ENCODE measurements at places on chromosomes 5 and 9.

DNA sequence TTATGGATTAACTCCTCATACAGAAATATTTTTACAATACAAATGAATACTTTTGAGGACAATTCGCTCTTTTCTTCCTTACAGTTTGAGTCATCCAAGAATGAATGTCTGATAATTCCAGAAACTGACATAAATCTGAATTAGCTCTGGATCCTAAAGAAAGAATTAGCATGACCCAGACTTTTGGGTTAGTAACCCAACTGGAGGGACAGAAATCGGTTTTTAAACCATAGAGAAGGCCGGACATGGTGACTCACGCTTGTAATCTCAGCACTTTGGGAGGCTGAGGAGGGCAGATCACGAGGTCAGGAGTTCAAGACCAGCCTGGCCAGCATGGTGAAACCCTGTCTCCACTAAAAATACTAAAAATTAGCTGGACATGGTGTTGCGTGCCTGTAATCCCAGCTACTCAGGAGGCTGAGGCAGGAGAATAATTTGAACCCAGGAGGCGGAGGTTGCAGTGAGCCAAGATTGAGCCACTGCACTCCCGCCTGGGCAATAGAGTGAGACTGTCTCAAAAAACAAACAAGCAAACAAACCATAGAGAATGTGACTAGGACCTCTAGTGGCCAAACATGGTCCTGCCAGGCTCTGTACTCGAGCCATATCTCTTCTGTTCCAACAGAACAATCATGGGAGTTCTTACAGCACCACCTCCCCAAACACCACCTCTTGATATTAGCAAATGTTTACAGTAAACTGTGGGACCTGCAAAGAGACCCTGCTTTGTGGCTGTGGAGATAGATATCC, 44.8 kb downstream of the LURAP1L start:
- peak; percentile 61 for DNase-seq

- no peak for DNase-seq
Observed at GRCh38 chr5:141692533-141692888, 10.5 kb upstream of the ARAP3 start.

DNA sequence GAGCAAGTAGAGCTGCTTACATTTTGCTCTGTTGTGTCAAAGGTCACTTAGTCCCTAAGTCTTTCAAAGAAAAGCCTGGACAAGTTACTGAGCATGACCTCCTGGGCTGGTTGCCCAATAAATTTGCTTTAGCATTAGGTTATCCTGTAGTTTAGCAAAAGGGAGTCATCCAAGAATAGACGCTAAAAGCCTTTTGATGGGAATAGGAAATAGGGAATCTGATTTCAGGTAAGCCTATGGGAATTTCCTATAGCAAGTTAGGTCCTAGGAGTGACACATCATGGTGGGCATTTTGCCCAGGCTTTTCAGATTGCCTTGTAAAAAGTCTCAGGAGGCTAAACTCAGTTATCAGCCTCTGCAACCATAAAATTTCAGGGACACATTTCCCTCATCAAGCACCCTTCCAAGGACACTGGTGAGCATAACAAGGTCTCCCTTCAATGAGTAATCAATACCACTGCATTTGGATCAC, 67.6 kb upstream of the RANBP3L start:
- no peak for DNase-seq

GRCh38 chr5:37310360-37310759, 60.5 kb downstream of the NUP155 start:
- no peak for DNase-seq

GRCh38 chr9:16616686-16617085, 253.8 kb downstream of the BNC2 start:
- no peak for DNase-seq

DNA sequence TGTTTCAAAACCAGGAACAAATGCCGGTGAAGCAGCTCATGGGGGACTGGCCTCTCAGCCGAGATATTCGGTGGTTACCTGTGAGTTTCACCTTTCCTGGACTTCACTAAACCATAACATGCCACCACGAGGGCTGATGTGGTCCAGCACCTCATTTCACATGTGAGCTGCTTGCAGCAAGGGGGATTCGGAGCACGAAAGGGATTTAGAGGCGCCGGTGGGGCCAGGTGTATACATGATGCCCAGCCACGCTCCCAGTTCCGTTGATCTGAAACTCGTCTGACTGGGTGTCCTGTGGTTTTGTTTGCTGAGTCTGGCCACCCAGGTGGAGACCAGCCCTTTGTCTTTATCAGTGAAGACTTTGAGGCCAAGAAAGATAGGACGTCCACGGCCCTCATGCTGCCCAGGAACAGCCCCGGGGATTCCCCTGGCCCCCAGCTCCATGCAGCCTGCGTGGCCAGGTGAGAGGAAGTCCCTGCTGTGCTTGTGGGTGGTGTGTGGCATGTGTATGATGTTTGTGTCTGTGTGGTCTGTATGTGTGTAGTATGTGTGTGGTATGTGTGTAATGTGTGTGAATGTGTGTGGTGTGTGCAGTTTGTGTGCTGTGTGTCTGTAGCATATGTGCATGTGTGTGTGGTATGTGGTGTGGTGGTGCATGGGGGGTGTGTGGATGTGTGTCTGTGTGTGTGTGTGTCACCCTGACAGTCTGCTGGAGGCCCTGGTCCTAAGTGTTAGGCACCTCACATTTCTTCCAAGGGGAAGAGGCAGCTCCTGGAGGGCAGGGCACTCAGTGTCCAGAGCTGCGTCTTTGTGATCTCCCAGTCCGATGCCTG, 23.4 kb downstream of the PHF2 start:
- DNase-seq, result peak; percentile 13

DNA sequence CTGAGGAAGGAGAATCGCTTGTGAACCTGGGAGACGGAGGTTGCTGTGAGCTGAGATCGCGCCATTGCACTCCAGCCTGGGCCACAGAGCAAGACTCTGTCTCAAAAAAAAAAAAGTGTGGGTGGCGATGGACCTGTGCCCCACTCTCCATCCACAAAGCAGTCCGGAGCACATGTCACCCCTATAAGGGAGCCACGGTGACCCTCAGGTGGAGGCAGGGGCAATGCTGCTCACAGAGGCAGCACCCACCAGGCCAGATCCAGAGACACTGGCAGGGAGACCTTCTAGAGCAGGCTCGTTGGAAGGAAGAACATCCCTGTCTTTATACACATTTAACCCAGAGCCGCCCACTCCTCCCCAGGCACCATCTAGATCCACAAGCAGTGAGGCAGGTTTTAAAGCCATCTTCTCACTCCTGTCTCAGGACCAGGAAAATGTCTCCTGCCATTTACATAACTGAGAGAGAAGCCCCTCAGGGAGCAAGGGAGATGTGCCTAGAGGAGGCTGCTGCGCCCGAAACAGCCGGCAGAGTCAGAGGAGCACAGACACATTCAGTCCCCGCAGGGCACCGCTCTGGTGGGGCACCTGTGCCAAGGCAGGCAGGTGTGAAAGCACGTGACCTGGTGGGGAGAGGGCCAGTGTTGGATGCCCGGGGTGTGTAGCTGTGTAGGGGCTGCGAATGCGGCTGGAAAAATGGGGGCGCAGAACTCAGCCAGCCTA, 31.6 kb upstream of the ADAMTS2 start:
- no peak for DNase-seq

GRCh38 chr5:68848091-68848490, 245.7 kb upstream of the SLC30A5 start:
- DNase-seq, result no peak

DNA sequence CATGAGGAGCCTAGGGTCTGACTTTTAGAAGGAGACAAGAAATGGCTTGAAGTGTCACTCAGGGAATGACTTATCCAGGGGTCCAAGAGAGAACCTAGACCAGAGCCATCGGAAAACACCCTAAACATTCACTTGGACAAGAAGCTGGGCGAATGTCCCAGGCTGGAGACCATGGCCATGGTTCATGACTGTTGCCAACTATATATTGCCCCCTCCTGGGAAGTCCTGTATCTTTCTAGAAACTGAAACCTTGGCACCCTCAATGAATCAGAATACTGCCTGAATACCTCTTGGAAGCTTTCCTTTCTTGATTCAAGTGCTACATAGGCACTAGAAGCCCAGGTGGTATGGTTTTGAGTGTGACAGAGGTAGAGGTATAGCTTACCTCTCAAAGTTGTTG, 29.9 kb downstream of the TRMO start:
- no peak for DNase-seq

DNA sequence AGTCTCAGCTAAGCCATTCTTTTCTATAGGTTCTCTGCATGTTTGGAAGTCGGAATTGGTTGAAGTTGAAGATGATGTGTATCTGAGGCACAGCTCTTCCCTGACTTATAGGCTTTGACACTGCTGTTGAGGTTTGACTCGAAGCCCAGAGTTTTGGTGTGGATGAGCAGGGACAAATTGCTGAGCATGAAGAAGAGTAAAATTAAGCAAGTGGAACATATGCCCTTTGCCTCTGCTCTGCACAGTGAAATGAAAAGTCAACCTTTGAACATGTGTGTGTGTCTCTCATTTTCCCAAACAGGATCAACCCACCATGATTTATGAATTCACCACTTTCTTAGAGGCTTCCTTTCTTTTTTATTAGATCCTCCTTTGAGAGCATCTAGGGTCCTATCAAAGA, 8.5 kb downstream of the HMHB1 start:
- DNase-seq, result no peak

GRCh38 chr5:75192804-75193203, 43.9 kb downstream of the ANKRD31 start:
- no peak for DNase-seq
